AG08395 (cell line): ENCODE measurements at places on chromosomes 4 and X.

GRCh38 chrX:119996069-119996468 lies 52.5 kb upstream of the NKAP start:
- no peak for DNase-seq

- DNase-seq: peak; percentile 10
These were observed 945.3 kb upstream of the GRIA3 start for GRCh38 chrX:122238801-122239200.

DNA sequence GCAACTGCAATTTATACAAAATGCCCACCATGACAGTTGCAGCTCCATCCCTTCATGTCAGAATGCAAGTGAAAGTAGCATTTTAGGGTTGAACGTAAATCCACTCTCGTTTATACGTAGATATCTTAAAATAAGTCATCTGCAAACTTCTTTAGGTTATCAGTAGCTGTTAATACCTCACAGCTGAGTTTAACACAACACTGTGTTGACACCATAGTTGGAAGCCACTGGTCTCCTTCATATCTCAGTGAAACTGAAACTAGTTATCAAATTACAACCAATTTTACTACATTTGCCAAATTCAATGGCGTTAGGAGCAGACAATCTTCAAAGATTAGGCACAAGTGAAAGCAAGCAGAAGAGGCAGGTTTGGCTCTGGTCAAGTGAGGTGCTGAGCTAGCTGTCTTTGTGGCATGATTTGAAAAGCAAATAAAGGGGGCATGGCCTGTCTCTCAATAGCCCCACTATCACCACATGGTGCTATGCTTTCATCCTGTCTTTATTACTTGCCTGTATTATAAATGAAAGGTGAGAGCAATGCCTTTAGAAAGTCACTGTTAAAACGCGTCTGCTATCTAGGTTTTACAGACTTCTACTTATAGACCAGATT lies 12.3 kb downstream of the PPP3CA start:
- no peak for DNase-seq

DNA sequence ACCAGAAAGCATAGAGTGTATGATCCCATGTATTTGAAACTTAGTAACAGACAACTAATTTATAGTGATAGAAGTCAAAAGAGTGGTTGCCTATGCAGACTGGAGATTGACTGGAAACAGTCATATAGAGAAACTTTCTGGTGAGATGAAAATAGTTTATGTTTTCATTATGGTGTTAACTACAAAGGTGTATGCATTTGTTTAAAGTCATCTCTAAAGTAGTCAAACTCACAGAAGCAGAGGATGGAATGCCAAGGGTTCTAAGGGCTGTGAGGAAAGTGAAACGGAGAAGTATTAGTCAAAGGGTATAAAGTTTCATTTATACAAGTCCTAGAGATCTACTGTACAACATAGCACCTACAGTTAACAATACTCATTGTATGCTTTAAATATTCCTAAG lies 45.8 kb downstream of the ENOX2 start:
- DNase-seq: no peak

DNA sequence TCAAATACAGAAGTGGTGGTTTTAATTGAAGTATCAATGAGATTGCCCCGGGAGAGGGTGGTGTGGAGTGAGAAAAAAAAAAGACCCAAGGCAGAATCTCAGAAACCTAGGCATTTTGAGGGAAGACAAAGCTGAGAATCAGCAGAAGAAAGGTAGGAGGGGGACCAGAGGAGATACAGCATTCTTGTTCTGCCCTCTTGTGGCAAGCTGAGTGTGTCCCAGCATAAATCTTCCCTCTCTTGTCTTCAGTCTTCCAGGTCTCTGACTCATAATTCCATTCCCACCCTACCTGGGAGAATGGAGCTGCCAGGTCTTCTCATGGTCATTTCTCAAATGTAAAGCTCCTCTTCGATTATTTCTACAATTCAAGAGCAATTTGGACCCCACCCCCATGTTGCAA lies 32.7 kb upstream of the MAGED1 start:
- peak; percentile 47 for DNase-seq

DNA sequence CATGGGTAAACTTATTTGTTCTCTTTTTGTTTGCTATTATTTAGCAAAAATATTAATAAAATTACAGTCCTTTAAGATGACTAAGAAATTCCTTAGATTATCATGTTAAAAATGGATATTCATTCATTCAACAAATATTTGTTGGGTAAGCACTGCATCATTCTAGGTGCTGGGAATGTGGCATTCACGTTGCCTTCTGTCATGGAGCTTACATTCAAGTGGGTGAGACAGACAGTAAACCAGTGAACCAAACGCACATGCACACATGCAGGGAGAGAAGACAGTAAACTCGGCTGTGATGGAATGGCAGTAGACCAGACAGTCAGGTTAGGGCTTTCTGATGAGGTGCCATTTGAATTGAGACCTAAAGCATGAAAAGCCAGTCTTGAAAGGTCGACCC lies 91.8 kb downstream of the STOX2 start:
- peak; percentile 9 for DNase-seq

GRCh38 chr4:165662341-165662740 lies 210.7 kb upstream of the TLL1 start:
- DNase-seq: no peak

- DNase-seq: no peak
These were observed 3.1 kb upstream of the GPR78 start for GRCh38 chr4:8577046-8577445.

DNA sequence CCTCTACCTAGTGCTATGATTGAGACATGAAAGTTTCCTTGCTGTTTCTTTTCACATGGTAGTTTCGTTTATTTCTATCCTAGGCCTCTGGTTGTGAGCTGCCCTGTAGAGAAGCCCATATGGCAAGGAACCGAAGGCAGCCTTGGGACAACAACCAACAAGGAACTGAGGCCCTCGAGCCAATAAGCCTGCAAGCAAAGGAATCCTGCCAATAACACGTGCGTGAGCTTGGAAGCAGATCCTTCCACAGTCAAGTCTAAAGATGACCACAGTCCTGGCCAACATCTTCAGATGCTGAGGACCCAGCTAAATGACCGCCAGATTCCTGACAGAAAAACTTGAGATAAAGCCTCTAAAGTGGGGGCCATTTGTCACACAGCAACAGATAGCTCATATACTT lies 100.4 kb upstream of the FAM9B start:
- no peak for DNase-seq

DNA sequence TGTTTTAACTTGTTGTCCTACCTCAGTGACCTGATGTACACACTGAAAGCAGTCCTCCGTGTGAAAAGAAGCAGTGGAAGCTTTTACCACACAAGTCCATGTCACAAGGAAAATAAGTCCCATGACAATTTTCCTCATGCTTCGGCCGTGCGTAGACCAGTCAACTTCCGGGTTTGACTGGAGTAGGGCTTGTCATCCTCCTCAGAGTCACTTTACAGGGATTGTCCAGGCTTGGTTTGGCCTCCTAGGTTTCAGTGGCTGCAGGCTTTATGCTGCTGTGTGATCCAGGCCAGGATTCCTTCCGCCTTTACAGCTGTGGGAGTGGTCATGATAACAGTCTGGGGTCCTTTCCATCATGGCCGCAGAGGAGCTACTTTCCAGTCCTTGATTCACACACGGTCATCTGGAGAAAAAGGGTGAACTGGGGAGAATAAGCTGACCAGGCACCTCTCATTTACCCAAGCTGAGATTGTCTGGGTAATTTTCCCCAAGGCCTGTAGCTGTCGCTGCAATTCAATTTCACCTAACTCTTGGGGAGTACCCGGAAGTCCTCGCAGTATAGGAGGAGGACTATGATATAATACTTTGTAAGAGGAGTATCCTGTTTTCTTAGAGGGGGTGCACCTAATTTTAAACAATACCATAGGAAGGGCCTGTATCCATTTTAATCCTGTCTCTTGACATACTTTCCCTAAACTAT lies 206.1 kb upstream of the KLF8 start:
- no peak for DNase-seq

GRCh38 chr4:36351082-36351666 lies 69.8 kb downstream of the DTHD1 start:
- DNase-seq: no peak

GRCh38 chrX:21126661-21127060 lies 247.6 kb upstream of the CNKSR2 start:
- no peak for DNase-seq

DNA sequence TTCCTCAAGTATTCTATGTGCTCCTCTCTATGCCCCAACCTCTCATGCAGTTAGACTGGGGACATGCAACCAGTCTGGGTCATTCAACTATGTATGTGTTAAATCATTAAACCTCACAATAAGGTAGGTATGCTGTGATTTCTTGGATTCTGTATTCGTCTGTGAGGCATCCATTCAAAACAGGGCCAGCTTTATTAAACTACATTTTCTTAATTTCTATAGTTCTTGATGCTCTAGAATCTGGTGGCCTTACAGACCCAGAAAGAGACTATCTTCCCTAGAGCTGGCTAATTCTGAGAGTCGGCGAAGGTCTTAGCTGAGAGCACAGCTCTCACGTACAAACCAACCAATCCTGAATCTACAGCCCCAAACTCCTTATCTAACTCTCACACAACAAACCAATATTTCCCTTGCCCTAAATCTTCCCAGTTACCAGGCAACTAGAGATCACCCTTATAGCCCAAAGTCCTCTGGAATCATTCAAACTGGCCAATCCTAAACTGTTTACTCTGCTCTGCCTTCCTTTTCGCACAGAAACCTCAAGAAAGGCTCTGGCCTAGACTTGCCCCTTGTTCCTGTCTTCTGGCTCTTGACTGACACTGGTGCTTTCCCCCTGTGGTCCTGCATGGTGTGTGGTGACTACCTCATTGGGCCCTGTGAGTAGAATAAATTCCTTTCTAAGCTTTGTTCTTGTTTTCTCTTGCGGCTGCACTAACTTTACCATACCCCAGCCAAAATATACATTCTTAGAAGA lies 203.5 kb upstream of the TET2 start:
- no peak for DNase-seq

DNA sequence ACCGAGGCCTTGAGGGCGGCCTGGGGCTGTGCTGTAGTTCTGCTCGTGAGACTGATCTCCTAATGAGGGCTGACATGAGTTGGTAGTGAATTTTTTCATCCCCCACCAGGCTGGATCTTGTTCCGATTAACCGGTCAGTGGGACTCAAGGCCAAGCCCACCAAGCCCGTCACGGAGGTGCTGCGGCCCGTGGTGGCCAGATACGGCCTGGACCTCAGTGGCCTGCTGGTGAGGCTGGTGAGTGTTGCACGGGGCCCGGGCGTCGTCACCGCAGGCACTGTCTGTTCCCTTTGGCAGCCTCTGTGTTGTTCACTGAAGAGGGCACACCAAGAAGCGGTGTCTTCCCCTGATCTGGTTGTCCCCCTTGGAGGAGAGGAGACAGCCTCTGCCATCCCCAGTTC lies 18.4 kb upstream of the HGFAC start:
- no peak for DNase-seq

- peak; percentile 49 for DNase-seq
These were observed 103.4 kb upstream of the PAK3 start for GRCh38 chrX:110992611-110993010.

- DNase-seq: peak; percentile 67
These were observed 39.3 kb downstream of the EVC start for GRCh38 chr4:5750052-5750945.

DNA sequence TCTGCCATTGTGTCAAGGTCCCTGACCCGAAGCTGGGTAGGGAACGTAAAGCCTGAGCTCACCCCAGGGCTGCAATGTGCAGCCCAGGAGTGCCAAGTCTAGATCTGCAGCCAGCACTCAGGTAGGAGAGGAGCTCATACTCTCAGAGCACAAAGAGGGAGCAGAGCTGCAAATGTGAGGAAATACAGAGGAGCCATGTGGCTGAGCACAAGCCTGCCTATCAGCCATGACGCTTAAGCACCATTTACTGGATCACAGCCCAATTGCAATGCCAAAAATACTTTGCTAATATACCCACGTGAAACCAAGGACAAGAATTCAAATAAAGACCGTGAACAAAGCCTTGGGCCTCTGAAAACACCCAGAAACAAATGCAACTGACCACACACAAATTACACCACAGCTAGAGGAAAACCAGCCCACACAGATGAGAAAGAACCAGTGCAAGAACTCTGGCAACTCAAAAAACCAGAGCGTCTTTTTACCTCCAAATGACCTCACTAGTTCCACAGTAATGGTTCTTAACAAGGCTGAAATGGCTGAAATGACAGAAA lies 69.0 kb upstream of the HPF1 start:
- no peak for DNase-seq

- no peak for DNase-seq
These were observed 30.2 kb downstream of the SMIM14 start for GRCh38 chr4:39608451-39608850.

DNA sequence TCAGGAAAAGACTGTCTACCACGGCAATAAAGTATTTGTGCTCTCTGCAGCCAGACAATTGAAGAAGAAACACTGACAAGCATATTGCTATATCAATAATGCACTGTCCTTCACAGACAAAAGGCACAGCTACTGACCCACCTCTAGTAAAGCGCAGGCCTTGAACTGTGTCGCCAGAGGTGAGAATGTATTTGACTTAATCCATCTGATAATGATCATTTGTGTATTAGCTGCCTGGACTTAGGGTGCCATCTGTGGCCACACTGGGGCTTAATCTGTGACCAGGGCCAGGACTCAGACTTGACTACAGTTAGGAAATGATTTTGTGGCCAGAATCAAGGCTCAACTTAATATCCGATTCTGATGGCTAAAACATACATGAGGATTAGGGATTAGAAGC lies 260.4 kb downstream of the SMARCA1 start:
- DNase-seq: no peak

- peak; percentile 18 for DNase-seq
These were observed 207.4 kb upstream of the JADE1 start for GRCh38 chr4:128601991-128602695.

DNA sequence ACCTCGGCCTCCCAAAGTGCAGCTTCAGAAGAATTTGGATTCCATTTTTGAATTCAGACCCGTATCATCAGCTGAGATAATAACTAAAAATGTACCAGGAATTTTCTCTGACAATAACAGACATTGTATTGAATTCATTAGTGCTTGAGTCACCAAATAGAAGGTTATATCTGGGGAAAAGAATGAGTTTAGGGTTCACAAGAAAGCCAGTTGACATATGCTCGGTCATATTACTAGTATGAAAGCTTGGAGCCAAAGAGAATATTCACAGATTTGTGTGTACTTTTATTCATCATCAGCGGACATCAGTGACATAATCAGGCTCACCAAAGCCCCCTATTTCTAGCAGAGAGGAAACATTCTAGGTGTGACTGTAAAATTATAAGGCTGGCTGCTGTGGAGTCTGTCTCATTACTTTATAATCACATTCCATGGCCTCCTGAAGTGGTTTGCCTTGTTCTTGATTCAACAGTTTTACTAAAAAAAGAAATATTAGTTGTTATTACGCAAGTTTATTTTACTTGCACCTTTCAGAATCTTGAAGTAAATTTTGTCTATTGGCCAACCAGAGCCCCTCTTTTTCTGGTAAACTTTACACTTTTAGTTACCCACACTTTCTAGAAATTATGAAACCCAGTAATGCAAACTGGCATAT lies 14.6 kb upstream of the DCTD start:
- peak; percentile 23 for DNase-seq

DNA sequence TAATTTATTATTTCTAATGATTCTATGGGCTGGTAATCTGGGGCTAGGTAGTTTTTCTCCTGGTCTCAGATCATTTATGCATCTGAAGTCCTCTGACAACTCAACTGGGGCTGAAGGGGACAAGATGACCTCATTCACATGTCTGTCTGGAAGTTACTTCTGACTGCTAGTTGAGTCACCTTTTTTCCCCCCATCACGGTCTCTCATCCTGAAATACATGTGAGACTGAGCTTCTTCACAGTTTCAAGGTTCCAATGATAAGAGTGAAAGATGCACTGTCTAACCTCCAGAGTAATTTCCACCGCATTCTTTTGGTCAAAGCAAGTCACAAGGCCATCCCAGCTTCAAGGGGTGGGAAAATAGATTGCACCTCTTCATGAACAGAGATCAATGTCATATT lies 356.7 kb upstream of the RPS6KA3 start:
- DNase-seq: no peak
